ENCODE measurements at places on chromosomes 6 and 20.

DNA sequence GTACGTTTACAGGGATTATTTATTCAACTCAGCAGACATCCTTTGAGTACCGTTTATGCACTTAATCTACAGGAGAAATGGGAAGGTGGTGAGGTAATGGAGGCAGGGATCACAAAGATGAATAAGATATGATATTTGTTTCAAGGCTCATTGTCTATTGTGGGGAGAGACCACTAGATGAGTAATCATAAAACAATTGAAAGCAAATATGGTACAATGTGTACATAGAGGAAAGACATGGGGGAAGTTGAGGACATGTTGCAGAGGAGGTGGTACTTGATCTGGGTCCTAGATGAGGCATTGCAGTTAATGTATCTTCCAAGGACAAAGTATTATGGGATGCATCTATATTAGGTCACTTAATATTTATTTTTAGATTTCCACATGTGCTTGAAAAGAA, 13.7 kb upstream of the CDC5L start:
- no peak for DNase-seq

GRCh38 chr20:63072991-63073737, 66.4 kb upstream of the BHLHE23 start:
- DNase-seq = no peak

- peak; percentile 58 for DNase-seq
These were observed 150.3 kb downstream of the CDK19 start for GRCh38 chr6:110664933-110665332.

DNA sequence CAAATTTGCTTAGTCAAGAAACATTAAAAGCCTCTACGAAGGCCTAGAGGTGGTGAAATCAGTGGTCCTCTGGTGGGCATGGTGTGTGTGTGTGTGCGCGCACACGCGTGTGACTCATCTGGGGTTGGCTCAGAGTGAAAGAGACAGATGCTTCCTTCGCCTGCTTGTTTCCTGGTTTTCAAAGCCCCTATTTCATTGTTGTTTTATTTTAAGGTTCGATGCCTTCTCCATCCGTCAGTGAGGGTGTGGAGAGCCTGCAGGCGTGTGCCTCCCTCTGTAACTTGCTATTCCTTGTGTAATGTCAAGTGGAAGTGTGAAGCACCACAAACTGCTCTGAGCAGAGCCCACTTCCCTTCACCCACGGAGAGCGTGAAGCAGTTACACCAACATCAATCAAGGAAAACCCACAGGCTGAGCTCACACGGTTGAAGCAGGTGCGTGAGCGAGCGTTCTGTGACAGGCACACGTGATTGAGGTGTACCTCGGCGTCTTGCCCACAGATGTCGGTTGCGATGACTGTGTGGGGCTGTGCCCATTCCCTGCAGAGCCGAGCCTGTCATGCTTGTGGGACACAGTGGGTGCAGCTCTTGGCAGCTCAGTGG, 233.9 kb downstream of the PRL start:
- DNase-seq = peak; percentile 51

DNA sequence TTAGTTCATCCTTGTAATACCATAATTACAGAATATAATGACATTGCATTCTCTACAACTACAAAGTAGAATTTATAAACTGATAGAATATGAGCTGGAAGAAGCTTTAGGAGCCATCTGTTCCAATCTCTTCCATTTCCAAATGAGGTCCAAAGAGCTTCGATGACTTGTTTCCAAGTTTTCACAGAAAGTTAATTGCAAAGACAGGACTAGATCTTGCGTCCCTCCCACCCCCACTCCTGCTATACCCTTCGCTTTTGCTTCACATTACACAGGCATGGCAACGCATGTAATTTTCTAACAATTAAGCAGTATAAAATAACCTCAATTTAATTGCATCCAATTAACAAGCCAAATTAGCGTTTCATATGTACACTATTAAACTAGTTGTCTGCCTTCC, 7.0 kb downstream of the HIVEP2 start:
- no peak for DNase-seq

DNA sequence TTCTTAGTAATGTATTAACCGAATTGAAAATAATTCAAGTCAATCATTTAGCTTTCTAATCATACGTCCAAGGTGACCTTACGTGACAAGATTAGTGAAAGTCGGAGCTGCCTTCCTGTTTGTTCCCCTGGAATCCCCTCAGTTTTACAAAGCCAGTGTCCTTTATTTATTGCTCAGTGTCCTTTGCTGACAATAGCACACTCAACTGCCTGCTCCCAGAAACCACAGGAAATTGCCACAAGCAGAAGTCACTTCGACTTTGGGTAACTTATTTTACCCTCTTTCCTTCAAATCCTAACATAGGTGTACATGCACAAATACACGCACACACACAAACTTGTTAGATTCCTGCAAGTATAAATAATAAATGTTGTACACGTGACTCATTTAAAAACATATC, 1167.7 kb upstream of the ADGRB3 start:
- DNase-seq = no peak

DNA sequence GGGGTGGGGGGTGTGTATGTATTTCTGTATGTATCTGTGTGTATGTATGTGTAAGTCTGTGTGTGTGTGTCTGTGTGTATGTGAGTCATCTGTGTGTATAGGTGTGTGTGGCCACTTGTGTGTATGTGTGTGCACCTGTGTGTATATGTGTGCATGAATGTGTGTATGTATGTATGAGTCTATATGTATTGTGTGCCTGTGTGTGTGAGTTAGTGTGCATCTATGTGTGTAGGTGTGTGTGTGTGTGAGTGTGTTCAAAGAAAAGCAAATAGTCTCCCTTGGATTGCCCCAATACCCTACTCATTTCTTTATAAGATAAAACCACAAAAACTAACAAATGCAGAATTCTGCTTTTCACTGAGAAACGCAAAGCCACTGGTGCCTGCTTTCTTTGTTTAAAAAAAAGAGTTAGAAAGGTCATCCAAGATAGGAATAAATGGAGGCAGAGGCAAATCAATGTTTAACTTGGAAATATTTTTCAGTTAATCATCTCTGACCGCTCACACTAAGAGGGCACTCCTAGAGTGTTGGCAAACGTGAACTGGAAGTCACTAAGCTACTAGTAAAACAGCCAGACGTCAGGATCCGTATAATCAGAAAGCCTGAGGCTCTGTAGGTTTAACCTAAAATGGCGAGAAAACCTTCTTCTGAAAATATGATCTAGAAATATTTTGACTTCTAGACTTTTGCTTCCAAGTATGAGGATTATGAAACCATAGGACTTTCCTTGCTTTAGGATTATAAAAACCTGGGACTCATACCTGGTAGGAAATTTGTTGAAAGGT, 37.4 kb upstream of the JAG1 start:
- no peak for DNase-seq

DNA sequence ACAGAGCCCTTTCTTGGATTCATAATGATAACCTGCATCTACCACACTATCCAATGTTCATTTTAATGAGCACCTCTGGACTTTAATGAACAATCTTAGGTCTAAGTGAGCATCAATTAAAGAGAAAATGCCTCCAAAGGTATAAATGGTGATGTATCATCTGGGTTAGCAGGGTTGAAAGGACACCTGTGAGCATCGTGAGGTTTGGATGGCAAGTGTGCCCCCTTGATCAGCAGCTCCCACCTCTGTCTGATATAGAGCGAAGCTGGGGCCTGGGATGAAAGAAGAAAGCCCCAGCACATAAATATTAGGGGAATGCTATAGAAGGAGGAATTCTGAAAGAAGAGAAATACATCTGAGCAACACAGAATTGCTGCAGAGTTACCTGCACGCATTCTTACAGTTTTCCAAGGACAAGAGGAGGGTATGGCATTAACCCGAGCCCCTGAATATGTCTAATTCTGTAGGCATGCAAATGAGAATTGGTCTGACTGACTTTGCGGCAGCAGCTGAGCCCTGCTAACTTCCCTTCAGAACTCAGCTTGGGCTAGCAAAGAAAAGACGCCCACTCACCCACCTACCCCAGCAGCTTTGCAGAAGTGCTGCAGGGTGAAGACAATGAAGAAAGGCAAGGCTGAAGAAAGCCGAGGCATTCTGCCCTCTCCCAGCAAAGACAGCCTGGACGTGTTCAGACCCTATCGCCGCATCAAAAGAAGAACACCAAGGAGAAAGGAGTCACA, 136.2 kb downstream of the GMPR start:
- DNase-seq = peak; percentile 53

GRCh38 chr20:60058879-60059278, 100.7 kb downstream of the CDH26 start:
- DNase-seq = no peak
